Naive thymus-derived CD8-positive, alpha-beta T cell (primary cell): ENCODE measurements at places on chromosomes 4 and X. TPM values are rescaled to one million over a fixed set of nuclear protein-coding genes. Genes with fewer than 3 reads are reported as not detected.

DNA sequence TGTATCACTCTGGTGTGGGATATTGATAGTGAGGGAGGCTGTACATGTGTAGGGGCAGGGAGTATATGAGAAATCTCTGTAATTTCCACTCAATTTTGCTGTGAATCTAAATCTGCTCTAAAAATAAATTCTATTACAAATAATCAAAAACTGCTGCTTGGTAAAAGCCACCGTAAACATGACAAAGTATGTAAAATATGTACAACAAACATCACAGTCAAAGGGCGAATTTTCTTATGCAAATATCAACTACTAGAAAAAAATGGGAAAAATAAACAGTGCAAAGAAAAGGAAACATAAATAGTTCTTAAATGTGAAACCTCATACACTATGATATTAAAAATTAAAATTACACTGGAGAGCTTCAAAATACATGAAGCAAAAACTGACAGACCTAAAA, 105.1 kb upstream of the DCLK2 start:
- no peak for DNase-seq

SOWAHB gene
- total RNA-seq, result not detected

DNA sequence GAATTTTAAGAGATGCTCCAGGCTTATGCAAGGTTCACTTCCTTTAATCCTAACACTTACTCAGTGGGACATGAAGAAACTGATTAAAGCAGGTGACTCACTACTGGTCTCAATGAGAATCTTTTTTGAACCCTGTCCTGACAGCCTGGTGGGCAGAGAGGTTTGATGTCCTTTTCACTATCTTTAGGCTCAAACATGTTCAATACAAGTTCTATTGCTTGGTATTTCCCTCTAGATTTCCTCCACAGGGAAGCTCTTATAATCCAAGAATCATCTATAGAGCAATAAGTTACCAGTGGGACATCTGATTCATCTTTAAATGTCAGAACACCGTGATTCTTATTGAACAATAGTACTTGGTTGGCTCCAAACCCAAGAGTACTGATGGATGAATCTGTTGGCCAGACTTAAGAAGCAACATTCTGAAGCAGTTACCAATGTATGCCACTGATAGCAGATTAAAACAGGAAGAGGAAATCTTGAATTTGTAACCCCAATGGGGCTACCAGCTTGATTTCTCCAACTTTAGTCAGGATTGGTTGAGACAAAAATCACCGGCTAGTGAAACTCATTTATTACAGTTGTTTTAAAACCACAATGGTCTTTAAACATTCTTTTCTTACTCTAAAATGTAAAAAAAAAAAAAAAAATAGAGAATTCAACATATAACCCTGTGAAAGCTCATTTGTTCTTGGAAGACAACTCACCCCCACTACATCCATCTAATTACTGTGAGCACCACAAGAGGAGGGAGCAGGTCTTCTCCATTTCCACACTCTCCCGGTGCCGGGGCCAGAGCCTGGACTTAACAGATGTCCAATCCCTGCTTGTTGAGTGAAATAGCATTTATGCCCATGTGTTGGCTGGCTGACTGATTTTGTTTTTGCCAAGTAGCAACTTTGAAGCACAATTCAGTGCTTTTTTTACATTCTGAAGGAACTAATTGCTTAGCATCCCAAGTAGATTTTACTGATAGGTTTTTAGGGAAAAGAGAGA, 43.3 kb downstream of the FGFBP1 start:
- DNase-seq, result no peak

TMEM154 gene
- 33.4 TPM for total RNA-seq

PLXNB3 gene
- 0.41 TPM for total RNA-seq

DNA sequence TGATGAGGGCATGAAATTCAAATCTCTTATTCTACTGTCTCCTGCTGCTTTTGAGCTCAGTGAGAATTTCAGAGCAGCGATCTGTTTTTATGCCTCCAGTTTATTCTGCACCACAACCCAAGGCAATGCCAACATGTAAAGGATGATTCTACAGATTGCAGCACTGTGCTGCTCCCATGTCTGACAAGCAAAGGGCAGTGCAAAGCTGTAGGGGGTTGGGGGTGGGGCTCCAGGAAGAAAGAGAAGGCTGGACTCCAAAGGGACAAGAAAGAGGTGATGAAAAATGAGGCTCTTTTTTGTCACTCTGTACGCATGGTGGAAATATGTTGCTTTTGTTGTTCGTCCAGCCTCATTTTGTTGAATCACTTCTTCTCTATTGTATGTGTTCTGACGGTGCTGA, 254.6 kb downstream of the STIM2 start:
- no peak for DNase-seq

DNA sequence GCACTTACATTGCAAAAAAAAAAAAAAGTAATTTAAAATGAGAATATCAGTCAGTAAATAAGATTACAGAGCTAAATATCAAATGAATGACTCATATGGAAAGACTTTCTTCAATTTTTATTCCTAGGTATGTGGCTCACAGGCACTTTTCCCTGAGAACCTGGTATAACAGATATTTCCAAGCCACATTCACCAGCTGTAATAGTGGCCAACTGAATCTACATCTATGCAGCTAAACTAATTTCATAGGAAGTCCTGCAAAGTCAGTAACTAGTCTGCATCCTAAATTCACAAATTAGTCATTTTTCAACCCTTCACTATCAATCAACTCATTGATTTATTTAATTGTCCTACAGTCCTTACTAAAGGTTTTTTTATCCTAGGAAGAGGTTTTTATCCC, 5.6 kb downstream of the PDE5A start:
- no peak for DNase-seq

DNA sequence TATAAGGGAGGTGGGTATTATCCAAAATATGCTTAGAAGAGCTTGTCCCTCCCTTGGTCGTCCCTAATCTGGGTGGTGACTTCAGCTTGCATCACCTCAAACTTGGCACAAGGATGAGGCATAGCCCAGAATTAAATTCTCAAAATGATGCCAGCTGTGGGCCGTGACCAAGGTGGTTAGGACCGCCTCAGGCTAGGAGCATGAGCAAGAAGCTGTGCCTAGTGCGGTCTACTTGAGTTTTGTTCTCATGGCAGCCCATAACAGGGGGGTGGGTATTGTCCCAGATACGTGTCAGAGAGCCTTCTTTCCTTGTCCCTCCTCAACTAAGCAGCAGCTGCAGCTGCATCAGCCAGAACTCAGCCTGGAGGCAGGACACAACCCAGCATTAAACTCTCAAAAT, 2620.0 kb downstream of the PCDH7 start:
- no peak for DNase-seq

DNA sequence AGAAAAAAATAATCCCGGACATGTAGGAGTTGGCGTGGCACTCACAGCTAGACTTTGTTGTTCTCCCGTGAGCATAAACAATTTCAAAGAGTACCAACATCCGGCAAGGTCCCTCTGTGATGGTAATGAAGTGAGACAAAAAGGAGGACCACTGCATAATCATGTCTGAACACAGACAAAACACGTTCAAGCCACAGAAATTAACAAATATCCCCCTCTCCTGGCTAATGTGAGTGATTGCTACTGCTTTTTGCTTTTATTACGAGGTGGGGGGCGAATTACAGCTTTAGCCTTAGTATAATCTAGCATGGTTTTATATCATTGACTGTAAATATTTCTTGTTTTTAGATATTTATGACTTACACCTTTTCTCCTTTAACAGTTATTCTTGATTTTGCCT, 118.5 kb downstream of the PLS3 start:
- DNase-seq, result no peak

DNA sequence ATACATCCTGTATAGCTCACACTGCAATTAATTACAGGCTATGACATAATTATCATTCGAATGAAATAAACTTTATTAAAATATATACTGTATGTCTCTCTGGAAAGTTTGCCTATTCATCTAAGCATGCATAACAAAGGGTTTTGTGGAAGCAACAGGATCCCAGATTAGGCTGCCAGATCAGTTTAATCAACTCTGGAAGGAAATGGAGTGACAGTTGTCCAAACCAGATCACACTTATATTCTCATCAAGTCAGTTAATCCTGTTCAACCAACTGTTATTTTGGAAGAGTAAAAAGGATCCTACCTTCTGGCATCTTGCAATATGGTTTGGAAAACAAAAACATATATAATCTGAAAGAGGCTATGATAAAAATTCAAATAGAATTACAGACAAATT, 312.2 kb downstream of the FAT4 start:
- DNase-seq, result no peak

DNA sequence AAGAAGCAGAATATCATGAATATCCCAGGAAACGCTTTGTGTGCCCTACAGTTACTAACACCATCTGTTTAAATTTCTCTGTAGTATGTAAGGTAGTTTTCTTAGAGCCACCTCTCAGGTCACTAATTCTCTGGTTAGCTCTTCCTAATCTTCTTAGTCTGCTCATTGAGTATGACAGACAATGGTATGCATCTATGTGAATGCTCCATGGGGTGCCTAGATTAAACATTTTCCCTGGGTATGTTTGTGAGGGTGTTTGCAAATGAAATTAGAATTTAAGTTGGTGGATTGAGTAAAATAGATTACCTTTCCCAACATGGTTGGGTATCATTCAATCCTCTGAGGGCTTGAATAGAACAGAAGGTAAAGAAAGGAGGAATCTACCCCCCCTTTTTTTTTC, 233.0 kb downstream of the PCDH18 start:
- DNase-seq, result no peak

DNA sequence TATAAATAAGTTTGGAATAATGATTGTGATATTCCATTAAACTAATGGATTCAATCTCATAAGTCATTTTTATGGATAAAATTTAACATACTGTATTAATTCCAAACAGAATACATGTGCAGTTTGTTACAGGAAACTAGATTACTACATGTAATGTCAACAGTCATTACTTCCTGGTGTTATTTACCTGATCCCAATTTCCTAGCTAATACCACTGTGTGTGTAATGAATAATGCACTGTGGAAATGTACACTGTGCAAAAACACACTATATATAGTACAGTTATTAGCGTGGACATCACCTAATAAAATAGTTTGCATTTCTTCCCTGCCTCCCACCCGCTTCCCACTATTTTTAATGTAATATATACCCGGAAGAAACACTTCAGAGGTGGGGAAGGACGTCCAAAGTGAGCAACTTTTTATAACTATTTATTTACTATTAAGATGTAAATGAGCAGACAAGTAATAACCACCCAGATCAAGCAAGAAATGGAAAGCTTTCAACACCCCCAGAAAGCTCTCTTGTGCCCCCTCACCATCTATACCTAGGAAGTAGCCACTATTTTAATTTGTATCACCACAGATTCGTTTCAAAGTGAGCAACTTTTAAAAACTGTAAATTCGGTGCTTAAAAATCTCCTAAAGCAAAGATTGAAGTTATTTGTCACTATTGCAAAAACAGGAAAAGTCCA, 219.1 kb downstream of the THOC2 start:
- DNase-seq, result no peak
